ENCODE measurements at places on chromosomes 12 and 14. TPM values are rescaled to one million over a fixed set of nuclear protein-coding genes. Genes with fewer than 3 reads are reported as not detected.

Gene PA2G4
- total RNA-seq: 571 TPM

Gene PAH
- total RNA-seq: not detected

Gene SAMD15
- total RNA-seq: 2.6 TPM

Gene TAS2R9
- total RNA-seq: not detected

Gene DNAI7
- total RNA-seq: 0.23 TPM

Gene KRT71
- not detected for total RNA-seq

Gene PPP1R12A
- total RNA-seq: 109 TPM

Gene FOXN4
- not detected for total RNA-seq

Gene SLC17A8
- not detected for total RNA-seq

Gene CPSF6
- total RNA-seq: 148 TPM

Gene C12orf60
- 0.69 TPM for total RNA-seq

Gene ADCK1
- 3.1 TPM for total RNA-seq

Gene PZP
- not detected for total RNA-seq

Gene ERP27
- not detected for total RNA-seq

Gene KRT79
- total RNA-seq: 0.34 TPM

Gene TEX22
- total RNA-seq: 0.27 TPM

Gene ACVRL1
- total RNA-seq: 0.53 TPM

Gene MDP1
- total RNA-seq: 13.8 TPM

Gene PLEK2
- not detected for total RNA-seq

Gene PLA2G1B
- total RNA-seq: not detected

Gene ENDOU
- 0.13 TPM for total RNA-seq

Gene NFE2
- total RNA-seq: 2.5 TPM

Gene CCDC92
- 3.2 TPM for total RNA-seq

Gene INHBC
- not detected for total RNA-seq

Gene HOXC12
- 2.8 TPM for total RNA-seq

Gene PTGDR
- total RNA-seq: not detected

Gene TPH2
- not detected for total RNA-seq

Gene SSPN
- not detected for total RNA-seq

Gene OAS3
- 24.8 TPM for total RNA-seq

Gene FMNL3
- total RNA-seq: 25.5 TPM

Gene CCDC175
- total RNA-seq: not detected

Gene TGFB3
- total RNA-seq: 2.4 TPM

Gene SLCO1B1
- not detected for total RNA-seq

Gene TOMM20L
- not detected for total RNA-seq

Gene SSTR1
- not detected for total RNA-seq

Gene NTF3
- not detected for total RNA-seq

Gene DAO
- total RNA-seq: not detected

Gene MYF6
- total RNA-seq: not detected

Gene NGB
- not detected for total RNA-seq

Gene TFCP2
- 10.6 TPM for total RNA-seq

Gene BCDIN3D
- total RNA-seq: 4.1 TPM

Gene BIN2
- total RNA-seq: not detected

Gene TMEM63C
- total RNA-seq: 0.21 TPM

Gene SIX1
- total RNA-seq: 7.7 TPM

Gene TCL1A
- total RNA-seq: not detected

Gene TCL1B
- total RNA-seq: not detected

Gene RAD51AP1
- total RNA-seq: 41.8 TPM

Gene PROX2
- not detected for total RNA-seq

Gene CLEC2D
- 0.49 TPM for total RNA-seq

Gene AMN
- not detected for total RNA-seq

Gene GLIPR1L2
- 0.34 TPM for total RNA-seq

Gene CEP290
- 22.8 TPM for total RNA-seq

Gene CNTN1
- total RNA-seq: 0.34 TPM

Gene KCNH3
- total RNA-seq: 2.1 TPM

Gene P3H3
- 25.4 TPM for total RNA-seq

Gene SRRM4
- not detected for total RNA-seq

Gene RPS6KL1
- total RNA-seq: 6.9 TPM
